ENCODE measurements at places on chromosomes 11 and 22.
A peak's percentile ranks its signal among the peaks of the same experiment; 100 is the strongest.

GRCh38 chr22:37525746-37526350 is 6.6 kb upstream of the CARD10 start:
- DNase-seq: no peak

DNA sequence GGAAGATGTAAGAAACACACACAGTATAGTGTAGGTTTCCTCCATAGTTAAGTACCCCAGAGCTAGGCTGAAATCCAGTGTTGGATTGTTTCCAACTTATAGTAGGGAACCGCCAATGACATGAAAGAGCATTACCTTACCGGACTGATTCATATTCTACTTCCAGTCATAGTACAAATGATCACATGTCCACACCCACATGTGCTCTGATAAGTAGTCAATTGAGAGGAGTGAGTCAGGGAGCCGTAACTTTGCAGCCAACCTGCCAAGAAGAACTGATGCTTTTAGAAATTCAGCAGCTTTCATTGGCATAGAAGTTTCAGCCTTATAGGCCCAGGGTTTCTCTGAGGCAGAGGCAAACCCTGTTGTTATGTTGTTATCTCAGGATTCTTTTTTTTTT is 240.6 kb downstream of the ETS1 start:
- no peak for DNase-seq

GRCh38 chr22:39598017-39598965 is 27.7 kb downstream of the CACNA1I start:
- DNase-seq: no peak

DNA sequence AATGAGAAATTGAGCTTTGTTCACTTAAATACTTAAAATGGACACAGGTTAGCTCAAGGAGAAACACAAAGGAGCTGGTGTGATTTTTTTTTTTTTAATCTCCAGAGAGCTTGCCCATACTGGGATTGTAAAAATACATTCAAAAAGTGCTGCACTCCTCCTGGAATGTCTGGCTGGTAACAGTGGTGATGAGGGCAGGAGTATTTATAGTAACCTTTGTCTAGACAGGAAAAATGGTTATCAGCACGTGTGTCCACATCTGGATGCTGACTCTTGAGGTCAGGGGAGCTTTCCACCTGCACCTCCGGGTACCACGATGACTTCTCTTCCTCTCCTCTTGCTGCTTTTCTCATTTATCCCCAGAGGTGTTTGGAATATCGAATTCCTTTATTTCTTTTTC is 30.1 kb downstream of the EXT2 start:
- DNase-seq: no peak

DNA sequence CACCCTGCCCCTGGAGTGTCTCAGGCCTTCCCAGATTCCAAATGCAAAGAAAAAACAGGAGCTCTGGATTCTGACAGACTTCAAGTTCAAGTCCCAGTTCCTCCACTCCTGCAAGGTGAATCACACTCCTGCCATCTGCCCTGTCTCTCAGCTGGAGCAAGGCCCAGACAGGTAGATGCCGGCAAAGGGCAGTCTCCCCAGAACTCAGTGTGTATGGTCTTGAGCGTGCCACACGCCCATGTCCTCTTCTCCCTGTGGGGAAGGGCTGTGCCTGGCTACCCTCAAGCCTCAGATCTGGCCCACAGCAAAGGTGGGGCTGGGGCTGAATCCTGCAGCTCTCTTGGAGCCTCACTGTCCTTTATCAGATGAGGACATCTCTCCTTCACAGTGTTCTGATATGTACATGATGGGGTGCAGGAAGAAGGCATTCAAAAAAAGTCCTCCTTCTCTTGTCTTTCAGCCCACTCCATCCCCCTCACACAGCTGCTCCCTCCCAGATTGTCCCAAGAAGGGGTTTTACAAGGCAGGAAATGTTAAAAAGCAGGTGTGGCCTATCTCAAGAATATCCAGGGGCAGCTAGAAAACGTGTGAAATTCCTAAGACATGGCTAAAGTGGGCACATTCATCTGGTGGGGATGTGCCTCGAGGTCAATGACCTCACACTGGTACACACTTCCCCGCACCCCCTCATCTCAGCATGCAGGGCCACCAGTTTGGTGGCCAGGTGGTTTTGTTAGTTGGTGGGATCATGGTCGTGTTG is 27.7 kb upstream of the ARFGAP3 start:
- DNase-seq: no peak

GRCh38 chr11:121464352-121464946 is 11.7 kb upstream of the SORL1-AS1 start:
- peak; percentile 24 for DNase-seq

DNA sequence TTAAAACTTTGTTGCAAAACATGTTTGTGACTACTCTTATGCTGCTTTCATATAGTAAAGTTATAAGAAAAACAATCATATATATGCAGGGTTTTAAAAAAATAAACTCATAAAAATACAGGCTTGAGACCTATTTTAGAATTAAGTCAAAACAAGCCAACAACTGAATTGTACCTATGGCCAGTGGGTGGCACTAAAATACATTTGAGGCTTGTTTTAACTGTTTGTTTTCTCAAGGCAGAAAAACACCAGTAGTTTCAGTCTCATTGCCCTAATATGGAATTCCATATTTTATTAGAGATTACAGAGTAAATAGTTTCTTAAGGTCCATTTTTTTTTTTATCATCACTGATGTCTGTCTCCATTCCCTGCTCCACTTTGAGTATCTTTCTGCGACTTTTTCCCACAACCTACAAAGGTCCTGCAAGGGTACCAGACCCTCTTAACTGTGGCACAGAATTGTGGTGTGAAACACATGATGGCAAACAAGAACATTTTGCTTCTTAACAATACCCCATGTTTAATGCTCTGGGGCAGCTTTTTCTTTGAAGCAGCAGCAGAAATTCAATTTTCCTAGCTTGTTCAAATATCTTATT is 8.5 kb upstream of the CCDC89 start:
- DNase-seq: no peak

- DNase-seq: no peak
Measured at GRCh38 chr11:38814670-38815069, 2216.6 kb upstream of the RAG2 start.

DNA sequence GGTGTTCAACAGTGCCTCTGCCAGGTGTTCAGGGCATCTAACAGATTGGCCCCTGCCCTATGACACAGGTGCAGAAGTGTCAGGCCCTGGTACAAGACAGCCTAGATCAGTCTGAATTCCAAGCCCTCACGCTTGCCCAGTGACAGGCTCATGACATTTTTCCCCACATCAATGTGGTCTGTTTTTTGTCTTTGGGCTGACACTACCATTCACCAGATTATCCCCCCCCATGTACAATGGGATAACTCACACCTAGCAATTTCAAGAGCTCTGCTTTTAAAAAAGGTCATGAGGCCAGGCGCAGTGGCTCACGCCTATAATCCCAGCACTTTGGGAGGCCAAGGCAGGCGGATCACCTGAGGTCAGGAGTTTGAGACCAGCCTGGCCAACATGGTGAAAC is 155.5 kb upstream of the PITPNB start:
- DNase-seq: no peak
